Common myeloid progenitor, CD34-positive (primary cell): ENCODE measurements at places on chromosomes 11 and 22.

DNA sequence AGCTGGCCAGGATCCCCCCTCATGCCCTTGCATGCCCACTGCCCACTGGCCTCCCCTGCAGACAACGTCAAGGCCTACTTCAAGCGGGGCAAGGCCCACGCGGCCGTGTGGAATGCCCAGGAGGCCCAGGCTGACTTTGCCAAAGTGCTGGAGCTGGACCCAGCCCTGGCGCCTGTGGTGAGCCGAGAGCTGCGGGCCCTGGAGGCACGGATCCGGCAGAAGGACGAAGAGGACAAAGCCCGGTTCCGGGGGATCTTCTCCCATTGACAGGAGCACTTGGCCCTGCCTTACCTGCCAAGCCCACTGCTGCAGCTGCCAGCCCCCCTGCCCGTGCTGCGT lies 7.9 kb downstream of the AIP start:
- DNase-seq, result no peak

DNA sequence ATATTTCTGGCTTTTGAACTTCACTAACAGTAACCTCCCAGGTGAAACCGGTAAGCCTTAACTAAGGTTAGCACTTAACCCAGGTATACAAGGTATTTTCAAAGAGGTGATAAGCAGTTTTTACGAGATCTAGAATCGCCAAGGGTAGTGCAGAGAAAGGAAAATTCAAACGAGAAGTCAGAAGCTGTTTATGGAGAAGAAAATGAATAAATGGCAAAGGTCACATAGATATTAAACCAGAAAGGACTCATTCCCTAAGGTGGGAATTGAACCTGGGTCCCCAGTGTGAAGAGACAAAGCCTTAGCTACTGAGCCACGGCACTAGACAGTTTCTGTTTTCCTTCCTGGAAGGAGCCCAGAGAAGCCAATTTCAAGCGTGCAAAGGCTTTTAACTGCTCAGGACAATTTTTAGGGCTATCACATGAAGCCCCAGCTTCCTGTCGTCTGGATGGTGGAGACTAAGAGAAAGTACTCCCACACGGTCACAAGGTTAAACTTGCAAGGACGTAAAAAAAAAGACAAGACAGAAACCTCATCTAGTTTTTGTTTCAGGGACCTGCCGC lies 5.7 kb upstream of the C1QTNF6 start:
- no peak for DNase-seq

GRCh38 chr22:37187891-37188761 lies at the start of gene C1QTNF6:
C1QTNF6 (minus strand) TSS chr22:37188247; CDS start chr22:37188213, 34 bp downstream.
- no peak for DNase-seq

- no peak for DNase-seq
Observed at GRCh38 chr11:86586307-86586706, 86.1 kb downstream of the ME3 start.

GRCh38 chr11:100687630-100688395 lies 725 bp downstream of the ARHGAP42 start:
- DNase-seq, result peak; percentile 74

DNA sequence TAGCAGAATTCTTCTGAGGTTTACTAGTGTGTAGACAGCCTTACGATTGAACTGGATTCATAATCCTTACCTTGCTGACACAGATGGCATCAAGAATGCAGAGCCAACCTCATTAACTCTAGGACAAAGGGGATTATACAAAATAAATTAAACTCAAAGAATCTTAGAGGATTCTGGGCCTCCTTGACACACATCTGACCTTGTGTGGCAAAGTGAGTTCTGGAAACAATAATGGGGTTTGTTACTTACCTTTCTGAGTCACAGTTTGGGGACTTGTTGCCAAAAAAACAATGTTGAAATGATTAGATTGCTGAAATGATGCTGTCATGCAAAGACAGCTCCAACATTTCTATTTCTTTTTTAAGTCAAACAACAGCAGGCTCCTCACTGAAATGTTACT lies 179.1 kb upstream of the ISX start:
- DNase-seq, result no peak

DNA sequence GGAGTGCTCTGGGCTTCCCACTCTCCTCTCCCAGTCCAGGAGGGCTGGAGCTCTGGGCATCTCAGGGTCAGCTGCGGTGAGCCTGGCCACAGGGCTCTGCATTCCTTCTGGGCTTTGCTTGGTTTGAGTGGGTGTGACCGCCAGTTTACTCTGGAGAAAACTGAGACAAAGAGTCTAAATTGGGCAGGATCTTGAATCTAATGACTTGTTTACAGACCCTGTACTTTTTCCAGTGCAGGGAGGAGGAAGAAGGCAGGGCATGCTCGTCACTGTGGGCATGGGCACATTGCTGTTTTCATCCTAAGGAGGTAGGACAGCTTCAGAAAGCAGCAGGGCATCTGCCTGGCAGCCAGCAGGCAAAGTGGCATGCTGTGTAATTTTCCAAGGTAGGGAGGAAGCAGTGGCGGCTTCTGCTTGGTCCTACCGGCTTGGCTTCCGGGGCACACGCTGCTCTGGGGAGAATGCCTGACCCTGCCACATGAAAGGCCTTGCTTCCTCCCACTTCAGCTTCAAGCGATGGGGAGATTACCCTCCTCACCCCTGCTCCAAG lies 22.9 kb downstream of the FLI1 start:
- peak; percentile 51 for DNase-seq

- no peak for DNase-seq
Observed at GRCh38 chr11:32023370-32024305, 67.2 kb upstream of the RCN1 start.

GRCh38 chr11:82981852-82982251 lies 80.3 kb downstream of the DDIAS start:
- DNase-seq, result no peak

DNA sequence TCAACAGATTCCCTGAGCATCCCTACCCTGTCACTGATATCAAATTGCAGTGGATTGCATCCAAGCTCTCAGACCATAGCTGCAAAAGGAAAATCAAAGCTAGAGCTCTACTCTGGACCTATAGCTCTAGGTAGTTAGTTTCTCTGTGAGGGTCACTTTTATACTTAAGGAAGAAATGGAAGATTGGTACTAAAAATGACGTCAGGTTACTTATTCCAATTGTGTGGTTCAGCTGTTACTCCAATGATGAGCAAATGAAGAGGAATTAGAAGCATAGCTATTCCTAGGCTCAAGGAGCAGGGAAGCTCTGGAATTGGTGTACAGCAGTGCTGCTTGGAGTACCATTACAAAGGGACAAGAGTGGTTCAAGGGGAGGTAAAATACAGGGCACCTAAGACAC lies 36.4 kb upstream of the GLYATL1 start:
- no peak for DNase-seq

GRCh38 chr22:39530692-39531331 lies 1.7 kb downstream of the RPS19BP1 start:
- DNase-seq, result peak; percentile 87

DNA sequence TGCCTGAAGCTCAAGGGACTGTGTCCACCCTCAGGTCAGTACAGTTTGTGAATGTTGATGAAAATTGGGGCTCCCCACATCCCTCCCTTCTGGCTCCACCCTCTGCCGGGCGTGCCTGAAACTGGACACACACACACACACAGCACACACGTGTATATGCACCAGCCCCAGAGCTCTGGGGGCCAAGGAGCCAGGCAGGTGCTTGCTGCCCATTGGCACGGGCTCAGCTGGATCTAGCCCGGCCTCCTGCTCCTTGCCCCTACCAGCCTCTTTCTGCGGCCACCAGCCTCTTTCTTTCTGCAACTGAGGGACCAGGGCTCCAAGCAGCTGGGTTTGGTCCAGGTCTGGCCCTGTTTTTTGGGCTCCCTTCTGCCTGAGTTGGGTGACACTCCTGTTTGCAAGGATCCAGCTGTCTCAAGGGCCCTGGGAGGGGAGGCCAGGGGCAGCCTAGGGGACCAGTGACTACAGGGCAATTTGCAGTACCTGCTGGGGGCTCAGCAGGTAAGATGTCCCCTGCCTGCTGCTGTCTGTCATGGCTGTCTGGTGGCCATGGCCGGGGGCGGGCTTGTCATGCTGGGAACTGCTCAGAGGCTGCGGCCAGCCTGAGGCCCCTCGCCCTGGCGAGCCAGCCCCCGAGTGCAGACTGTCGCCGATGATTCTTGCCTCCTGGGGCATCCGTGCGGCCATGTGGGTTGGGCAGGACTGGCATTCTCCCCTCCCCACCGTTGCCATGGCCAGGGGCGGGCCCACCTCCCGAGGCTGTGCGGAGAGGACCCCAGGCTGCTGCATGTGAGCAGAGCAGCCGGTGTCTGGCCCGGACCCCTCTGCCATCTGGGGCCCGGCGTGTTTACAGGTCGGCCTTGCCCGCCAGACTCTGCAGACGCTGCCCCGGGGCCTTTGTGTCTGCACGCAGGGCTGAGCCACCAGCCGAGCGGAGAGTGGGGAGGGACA lies 51.5 kb upstream of the PPARA start:
- no peak for DNase-seq

- DNase-seq, result no peak
Observed at GRCh38 chr11:9625162-9625561, 38.7 kb upstream of the SWAP70 start.

DNA sequence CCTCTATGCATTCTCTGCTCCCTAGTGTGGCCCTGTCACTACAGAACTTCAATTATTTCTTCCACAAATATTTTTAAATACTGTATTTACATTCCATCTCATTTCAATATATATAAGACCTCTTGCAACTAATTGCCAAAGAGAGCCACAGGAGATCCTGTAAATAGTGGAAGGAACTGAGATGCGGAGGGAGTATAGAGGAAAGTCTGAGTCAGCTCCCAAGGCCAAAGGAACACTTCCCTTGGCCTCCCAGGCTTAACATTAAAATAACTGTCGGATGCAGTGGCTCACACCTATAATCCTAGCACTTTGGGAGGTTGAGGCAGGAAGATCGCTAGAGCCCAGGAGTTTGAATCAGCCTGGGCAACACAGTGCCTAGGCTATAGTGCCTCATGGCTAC lies 31.2 kb downstream of the RBFOX2 start:
- no peak for DNase-seq

- peak; percentile 11 for DNase-seq
Observed at GRCh38 chr11:16857186-16857585, 118.7 kb downstream of the C11orf58 start.

DNA sequence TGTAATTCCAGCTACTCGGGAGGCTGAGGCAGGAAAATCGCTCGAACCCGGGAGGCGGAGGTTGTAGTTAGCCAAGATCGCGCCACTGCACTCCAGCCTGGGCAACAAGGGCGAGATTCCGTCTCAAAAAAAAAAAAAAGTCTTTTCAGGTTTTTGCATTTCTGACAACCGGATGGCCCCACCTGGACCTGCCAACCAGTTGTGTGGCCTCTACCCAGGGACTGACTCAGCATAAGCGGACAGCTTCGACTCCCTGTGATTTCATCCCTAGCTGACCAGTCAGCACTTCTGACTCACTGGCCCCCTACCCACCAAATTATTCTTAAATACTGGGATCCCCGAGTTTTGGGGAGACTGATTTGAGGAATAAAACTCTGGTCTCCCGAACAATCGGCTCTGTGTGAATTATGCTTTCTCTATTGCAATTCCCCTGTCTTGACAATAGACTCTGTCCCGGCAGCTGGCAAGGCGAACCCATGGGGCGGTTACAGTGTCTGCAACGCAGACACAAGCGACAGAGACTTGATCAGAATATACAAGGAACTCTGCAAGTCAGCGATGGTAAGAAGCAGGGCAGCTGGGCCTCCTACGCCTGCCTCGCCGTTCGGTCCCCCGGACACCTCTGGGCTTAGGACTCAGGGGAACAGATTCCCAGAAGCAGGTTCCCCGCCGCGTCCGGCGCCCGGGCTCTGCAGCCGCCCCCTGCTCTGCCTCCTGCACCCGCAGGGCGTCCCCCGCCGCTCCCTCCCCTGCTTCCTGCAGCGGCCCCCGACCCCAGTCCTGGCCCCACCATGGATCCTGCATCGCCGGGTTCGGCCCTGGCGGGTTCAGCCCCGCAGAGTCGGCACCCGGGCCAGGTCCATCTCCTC lies 741 bp upstream of the TALDO1 start:
- DNase-seq, result no peak

- peak; percentile 81 for DNase-seq
Observed at GRCh38 chr11:47161134-47161854, 15.4 kb downstream of the ARFGAP2 start.

DNA sequence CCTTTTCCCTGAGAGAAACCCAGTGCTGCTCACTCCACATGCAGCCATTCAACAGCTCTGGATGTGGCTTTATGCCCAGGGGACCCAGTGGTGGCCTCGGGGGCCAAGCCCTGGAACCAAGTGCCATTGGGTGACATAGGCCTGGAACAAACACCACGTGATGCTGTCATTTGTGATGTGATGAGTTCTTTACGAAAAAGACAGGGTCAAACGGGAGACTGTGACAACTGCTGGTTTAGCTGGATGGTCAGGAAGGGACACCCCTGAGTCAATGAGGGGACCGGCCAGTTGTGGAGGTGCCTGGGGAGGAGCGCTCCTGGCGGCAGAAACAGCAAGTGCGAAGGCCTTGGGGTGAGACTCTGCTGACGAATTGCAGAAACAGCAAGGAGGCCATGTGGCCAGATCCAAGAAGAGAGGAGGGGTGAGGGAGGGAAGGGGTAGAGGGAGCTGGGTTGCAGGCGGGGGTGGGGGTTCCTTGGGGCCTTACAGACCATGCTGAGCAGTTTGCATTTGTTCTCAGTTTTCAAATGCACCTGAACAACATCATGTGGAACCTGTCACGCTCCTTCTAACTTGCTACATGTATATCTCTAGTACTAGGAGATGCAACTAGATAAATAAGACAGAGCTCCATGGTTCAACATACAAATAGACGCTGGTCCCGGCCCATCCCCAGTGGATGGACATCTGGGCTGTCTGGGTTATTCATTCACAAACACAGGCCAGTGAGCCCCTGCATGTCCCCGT lies 56.1 kb downstream of the IGLL5 start:
- DNase-seq, result no peak

- DNase-seq, result no peak
Observed at GRCh38 chr11:46471943-46472661, 80.5 kb upstream of the CHRM4 start.

DNA sequence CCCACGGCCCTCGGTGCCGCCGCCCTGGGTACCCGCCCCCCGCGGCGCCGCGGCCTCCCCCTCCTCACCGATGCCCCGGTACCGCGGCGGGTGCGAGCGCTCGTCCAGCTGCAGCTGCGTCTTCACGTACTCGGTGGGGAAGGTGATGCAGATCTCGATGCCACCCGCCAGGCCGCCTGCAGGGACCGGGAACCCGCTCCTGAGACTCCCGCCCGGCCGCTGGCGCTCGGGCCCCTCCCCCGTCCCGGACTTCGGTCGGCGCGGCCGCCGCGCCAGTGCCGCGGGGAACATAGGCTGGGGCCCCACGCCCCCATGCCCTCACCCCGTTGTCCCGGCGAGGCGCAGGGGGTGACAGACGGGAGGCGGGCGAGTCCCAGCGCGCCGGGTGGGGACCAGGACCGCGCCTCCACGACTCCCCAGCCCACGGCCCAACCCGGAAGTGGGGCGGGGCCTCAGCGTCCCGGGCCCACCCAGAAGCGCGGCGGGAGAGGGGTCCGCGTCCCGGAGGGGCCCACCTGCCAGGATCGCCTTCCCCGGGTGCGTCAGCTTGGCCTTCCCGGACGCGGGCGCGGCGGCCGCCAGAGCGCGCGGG lies 375 bp downstream of the SLC25A1 start:
- DNase-seq, result peak; percentile 45

DNA sequence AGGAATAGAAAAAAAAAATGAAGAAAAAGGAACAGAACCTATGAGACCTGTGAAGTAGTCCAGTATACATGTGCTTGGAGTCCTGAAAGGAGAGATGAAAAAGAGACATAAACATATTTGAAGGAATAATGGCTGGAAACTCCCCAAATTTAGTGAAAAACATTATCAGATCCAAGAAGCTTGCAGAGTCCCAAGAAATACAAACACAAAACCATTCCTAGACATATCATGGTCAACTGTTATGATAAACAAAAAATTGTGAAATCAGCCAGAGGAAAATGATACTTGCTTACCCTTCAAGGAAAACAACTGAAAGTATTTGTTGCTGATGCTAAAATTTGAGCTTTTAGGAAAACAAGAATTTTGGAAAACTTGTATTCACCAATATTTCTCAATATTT lies 250.1 kb downstream of the DDX10 start:
- DNase-seq, result no peak
